ENCODE measurements at places on chromosomes 1 and 21.

DNA sequence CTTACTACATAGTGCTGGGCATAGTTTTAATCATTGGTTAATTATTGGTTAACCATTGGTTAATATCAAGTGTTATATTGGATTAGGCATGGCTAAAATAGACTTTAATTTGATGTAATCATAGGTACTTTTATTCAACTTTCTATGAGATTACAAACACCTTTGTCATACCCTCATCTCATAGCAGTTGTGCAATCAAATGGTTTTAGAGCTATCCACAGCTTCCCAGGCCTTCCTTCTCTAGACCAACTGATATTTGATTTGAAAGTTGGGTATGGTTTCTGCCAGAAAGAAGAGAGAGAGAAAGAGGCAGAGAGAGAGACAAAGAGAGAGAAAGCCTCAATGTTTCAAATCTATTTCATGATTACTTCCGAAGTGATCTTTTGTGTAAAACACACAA is 9.6 kb upstream of the RGS1 start:
- DNase-seq = no peak

GRCh38 chr1:40801742-40802077 is 18.1 kb downstream of the KCNQ4 start:
- no peak for DNase-seq

GRCh38 chr1:60865166-60865565 is 217.2 kb upstream of the NFIA start:
- DNase-seq = no peak

- DNase-seq = no peak
Measured at GRCh38 chr1:66549017-66549416, 15.1 kb downstream of the SGIP1 start.

DNA sequence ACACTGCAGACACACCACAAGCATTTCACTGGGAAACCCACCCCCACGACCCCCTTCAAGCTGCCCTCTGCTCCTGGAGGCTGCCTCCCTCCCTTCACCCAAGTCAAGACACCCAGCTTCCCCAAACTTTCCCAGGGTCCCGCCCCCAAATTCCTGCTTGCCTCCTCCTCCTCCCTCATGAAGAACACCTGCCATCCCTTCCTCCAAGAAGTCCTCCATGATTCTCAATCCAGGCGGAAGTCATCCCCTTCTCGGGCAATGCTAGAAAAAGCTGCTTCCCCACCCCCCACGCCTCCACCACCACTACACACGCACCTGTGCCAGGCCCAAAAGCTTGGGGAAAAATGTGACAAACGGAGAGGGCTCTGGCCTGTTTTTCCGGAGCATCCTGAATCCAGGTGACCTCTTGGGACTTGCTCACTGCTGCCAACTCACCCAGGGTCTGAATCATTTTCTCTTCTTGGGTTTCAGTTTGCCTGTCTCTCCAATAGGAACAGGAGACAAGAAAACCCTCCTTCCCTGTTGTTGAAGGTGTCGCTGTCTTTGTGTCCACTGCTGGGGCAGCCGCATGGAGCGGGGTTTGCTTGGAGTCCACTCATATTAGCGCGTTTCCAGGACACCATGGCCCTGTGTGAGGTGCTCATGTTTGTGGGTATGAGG is 101.0 kb upstream of the CASZ1 start:
- DNase-seq = no peak

DNA sequence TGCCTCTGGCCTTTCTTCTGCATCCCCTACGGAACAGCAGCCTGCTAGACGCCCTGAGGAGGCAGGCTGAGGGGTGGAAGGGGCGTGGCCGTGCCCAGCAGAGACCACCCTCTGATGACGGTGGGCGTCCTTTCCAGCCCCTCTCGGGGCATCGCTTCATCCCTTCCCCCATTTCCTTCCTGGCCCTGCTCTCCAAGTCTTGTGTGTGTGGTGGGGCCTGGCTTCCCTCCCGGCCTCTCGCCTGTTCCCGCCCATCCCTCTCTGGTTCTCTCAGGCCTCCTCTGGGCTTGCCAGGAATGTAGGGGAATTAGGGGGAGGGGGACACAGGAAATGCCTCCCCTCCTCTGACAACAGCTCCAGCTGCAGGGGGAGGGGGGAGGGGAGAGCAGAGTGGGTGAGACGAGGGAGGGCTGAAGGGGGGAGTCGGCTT is 51.1 kb downstream of the SKI start:
- peak; percentile 47 for DNase-seq

- no peak for DNase-seq
Measured at GRCh38 chr1:185720633-185721272, 13.4 kb upstream of the HMCN1 start.

- DNase-seq = no peak
Measured at GRCh38 chr1:63886340-63886739, 112.5 kb downstream of the ROR1 start.

- DNase-seq = no peak
Measured at GRCh38 chr1:41291195-41291594, 49.1 kb upstream of the SCMH1 start.

- no peak for DNase-seq
Measured at GRCh38 chr21:25578056-25578961, 29.0 kb downstream of the MRPL39 start.

DNA sequence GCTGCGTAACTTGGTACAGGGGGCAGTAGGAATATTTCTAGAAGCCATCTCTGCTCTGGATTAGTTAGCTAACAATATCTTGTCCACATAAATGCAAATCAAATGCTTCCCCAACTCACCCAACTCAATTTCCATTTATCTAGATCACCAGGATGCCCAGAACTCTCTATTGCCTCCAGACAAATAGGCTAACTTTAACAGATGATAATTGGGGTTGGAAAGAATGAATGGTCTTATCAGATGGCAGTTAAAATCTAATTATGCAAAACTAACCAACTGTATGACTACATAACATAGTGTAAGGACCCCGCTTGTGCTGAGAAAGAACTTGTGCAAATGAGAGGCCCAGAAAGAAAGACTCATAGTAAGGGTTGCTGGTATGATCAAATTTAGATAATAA is 1024.8 kb downstream of the PLA2G4A start:
- no peak for DNase-seq

DNA sequence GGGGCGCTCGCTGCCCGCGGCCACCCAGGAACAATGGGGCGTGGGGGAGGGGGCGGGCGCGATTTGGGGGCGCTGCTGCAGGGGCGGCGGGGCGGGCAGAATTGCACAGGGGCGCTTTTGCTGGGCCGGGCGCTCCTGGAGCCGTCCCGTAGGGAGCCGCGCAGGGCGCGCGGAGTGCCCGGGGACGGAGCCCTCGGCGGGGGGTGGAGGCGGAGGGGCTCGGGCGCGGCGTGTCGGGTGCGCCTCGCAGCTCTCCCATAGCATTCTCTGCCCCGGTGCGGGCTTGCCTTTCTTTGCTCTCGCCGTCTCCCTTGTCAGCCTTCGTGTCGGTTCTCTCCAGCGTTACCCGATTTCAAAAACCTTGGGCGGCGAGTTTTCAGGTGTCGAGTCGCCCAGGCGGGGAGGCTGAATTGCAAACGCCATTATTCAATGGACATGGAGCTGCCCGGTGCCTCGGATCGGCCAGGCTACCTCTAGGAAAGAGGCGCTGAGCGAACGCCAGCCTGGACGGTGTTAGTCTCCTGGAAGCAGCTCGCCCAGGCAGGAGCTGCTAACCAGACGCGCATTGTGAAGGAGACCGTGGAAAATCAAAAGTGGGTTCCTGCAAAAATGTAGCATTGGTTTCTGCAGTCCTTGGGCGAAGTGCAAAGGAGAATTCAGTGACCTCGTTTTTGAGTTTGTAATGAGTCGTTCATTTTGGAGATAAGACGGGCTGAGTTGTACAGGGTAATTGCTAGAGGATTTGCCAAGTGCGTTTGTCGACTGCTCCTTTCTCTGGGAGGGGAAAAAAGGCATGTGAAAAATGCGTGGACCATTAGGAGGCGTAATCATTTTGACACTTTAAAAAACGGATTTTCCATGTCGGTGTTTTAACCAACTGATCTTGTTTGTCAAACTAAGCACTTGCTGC is 626 bp downstream of the CXADR start:
- DNase-seq = no peak

DNA sequence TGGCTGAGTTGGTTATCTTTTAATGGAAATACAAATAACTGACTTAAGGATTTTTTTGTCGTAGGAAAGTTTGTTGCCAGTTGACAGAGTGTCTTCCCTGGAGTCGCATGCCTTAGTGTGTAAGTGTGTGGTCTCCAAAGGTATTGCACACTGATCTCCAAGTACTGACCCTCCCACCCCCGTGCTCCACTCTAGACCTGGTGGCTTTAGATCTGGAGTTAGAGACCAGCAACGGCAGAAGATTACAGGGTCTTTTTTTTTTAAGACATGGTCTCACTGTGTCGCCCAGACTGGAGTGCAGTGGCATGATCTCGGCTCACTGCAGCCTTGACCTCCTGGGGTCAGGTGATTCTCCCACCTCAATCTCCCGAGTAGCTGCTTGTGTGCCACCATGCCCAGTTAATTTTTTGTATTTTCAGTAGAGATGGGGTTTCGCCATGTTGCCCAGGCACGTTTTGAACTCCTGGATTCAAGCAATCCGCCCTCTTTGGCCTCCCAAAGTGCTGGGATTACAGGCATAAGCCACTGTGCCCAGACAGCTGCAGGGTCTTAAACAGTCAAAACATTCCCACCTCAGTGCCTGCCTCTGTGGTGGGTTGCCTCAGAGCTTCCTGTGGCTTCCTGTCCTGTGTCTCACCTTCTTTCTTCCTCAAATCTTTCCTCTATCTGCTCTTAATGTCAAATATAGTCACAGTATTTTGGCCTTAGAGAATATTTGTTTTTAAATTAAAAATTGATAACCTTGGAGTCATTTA is 6.9 kb downstream of the TRAPPC10 start:
- DNase-seq = no peak

DNA sequence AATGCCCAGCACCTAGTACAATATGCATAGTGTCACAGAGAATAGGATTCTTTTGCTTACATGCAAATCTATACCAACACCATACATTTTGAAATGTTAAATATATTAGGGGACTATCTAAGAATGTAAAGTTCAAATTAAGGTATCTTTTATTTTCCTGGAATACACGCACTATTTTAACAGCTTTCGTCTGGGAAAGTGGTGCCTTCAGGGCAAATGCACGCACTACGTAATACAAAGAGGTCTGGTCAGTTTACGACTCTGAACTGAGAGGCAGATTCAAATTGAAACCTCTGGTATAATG is 931 bp downstream of the FUBP1 start:
- DNase-seq = no peak

GRCh38 chr1:233140974-233141373 is 154.6 kb downstream of the PCNX2 start:
- no peak for DNase-seq

DNA sequence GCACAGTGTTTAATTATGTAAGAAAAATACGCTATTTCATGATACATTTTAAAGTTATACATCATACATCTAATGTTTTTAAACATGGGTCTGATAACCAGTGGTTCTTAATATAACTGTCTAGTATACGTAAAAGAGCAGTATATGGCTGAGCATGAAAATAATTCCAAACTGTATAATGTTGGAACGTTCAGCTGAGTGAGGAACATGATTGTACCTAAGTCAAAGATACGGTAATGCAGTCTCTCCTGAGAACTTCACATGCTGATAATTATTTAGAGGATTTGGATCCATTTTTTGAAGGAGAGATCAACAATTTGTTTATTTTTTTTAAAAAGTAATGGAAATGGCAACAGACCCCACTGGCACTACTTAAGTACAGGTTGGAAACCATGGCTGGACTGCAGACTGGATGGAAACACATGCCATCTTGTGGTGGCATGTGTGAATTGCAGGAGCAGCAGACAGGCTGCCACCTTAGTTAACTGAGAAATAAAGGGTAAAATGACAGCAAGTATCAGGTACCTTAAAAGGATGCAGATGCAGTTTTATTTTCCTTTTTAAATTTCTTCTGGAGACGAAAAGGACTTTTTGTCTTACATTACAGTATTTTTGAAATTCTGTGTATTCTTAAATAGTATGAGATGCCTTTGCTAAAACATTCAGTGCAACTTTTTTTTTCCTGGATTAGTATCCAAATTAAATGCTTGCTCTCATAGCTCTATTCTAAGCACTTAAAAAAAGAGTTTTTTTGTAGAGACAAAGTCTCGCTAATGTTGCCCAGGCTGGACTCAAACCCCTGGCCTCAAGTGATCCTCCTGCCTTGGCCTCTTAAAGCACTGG is 73.8 kb downstream of the MTR start:
- peak; percentile 30 for DNase-seq

DNA sequence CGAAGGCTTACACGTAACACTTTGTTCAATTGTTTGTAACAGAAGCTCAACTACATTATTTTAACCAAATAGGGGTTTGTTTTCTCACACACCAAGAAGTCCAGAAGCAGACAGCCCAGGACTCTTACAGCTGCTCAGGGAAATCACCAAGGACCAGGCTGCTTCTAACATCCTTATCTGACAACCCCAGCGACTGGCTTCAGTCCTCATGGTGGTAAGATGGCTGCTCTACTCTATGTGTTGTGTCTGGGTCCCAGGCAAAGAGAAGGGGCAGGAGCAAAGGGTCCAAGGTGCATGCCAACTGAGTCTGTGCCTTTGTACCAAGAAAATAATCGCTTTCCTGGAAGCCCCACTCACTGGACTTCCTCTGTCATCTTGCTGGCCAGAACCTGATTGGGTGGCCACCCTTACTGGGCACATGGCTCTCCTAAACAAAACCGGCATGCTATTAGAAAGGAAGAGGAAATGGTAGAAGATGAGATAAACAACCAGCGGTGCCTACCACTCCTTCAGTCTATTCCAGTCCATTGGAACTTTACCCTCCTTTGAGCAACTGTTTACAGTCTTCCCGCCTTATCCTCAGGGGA is 34.1 kb upstream of the LRRC8D start:
- no peak for DNase-seq

- DNase-seq = no peak
Measured at GRCh38 chr1:75672528-75673393, 51.7 kb upstream of the ACADM start.

DNA sequence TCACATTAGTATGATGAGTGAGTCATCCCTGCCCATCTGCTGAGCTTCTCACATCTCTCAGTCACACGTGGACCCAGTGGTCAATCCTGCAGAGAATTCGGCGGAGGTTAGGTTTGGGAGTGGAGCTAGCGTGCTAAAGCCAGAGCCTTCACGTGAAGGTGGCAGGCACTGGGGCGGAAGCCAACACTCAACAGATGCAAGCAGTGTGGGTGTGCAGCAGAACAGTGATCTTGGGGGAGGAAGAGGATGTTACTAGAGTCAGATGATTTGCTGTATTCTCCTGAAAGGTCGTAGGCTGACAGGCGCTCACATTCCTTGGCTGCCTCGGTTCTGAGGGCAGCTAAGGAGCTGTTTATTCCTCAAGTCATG is 6.7 kb downstream of the C1orf115 start:
- DNase-seq = no peak

GRCh38 chr1:64790832-64791487 is 46.1 kb downstream of the RAVER2 start:
- DNase-seq = no peak

DNA sequence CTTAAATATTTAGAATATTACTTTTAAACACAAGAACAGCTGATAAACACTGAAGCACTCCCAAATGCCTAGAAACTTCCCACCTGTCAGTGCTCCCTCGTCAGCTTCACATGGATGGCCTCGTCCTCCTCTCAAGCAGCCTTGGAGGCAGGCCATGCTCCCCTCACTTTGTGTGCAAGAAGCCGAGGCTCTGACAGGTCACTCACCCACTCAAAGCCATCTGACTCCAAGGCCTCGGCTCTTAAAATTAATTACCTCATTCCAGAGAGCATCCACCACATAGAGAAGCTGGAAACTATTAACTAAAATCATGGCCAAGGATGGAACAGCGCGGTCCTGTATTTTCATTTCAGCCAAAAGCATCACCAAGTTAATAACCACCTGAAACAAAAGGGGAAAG is 17.8 kb downstream of the LBR start:
- DNase-seq = no peak

GRCh38 chr1:68301471-68302001 is 69.2 kb upstream of the WLS start:
- no peak for DNase-seq

GRCh38 chr1:59452026-59452425 is 155.1 kb downstream of the FGGY start:
- no peak for DNase-seq

Data from thymus (tissue), 14 donors.